ENCODE measurements at places on chromosomes 7 and 10.

DNA sequence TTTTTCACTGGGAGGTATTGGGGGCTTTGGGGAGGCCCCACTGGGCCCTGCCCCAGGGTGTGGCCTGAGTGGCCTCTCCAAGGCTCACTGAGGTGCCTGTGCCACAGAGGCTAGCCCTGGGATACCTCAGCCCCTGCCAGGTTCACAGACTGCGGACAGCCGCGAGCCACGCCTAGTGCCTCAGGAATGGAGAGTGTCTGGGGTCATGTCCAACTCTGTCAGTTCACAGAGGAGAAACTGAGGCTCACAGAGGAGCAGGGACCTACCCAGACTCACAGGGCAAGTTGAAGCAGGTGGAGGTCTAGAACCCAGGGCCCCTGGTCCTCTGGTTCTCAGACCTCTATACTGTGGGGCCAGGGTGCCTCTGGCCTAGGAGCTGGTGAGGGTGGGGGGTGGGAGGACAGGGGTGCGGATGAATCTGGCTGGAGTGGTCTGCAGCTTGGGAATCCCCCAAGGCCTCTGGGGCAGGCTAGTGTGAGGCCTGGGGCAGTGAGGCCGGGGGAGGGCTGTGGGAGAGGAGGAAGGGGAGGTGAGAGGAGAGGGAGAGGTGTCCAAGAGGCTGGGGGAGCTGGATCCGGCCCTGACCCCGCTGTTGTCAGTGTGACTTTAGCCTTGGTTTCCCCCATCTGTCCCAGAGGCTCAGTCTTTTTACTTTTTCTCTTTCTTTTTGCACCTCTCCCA lies 20.0 kb downstream of the NEURL1 start:
- DNase-seq: no peak

DNA sequence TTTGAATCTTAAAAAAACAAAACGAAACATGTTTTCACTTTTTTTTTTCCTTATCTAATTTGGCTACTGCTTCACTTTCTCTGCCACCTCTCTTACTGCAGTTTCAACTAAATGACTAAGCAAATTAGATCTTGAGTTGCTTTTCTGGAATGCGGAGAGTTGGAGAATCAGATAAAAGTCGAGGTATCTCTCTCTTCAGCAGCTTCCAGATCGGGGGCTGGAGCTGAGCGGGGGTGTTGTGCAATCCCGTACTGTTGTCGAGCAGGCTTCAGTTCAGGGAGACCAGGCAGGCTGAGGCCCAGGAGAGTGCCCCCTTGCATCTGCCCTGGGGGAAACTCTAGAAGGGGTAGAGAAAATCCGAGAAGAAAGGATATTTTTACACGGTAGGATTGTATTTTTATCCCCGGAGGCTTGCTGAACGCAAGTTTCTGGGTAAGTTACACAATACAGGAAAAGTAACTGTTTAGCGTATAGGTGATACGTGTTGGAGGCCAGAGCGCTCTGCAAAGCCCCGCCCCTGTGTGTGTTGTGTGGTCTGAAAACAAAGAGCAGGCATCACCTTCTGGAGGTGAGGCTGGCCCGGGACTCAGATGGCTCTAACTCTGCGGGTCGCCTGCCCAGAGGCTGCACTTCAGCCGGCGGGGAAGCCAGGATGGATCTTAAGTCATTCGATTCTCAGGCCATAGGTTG lies 116.6 kb downstream of the KLF6 start:
- DNase-seq: no peak

- no peak for DNase-seq
These were observed 43.0 kb upstream of the GRM3 start for GRCh38 chr7:86600506-86601290.

- DNase-seq: no peak
These were observed 9.3 kb downstream of the ZC3HAV1L start for GRCh38 chr7:139026551-139026950.

DNA sequence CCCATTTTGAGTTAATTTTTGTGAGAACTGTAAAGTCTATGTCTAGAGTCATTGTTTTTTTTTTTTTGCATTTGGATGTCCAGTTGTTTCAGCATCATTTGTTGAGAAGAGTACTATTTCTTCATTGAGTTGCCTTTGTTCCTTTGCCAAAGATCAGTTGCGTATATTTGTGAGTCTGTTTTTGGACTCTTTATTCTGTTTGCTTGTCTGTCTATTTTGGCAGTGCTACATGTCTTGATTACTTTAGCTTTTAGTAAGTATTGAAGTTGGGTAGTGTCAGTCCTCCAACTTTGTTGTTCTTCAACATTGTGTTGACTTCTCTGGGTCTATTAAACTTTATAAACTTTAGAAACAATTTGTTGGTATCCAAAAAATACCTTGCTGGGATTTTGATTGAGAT lies 31.6 kb downstream of the CCDC7 start:
- DNase-seq: no peak

GRCh38 chr7:102073931-102074880 lies 212.5 kb upstream of the SH2B2 start:
- DNase-seq: no peak

- DNase-seq: no peak
These were observed 27.2 kb downstream of the CHST15 start for GRCh38 chr10:124066126-124066700.

GRCh38 chr10:34739915-34740314 lies 75.2 kb downstream of the PARD3 start:
- DNase-seq: peak; percentile 37

GRCh38 chr7:39005461-39005860 lies 27.8 kb downstream of the POU6F2 start:
- no peak for DNase-seq

GRCh38 chr10:116905845-116906210 lies 56.5 kb downstream of the ENO4 start:
- DNase-seq: no peak

DNA sequence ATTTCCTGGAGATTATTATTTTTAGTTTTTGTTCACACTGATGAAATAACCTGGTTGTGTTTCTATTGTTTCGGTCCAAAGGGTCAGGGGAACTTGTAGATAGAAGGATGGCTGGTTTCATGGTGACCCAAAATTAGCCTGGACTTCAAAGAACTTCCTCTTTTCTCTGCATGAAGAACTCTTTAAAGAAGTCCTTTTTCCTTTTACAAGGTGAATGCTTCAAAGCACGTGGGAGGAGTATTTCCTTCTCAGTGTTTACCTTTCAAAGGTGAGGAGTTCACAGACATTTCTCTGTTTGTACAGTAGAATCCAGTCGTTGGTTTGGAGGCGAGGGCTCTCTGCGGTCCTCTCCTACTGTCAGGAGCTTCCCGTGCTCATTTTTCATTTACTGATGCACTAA lies 561.7 kb downstream of the GATA3 start:
- no peak for DNase-seq

DNA sequence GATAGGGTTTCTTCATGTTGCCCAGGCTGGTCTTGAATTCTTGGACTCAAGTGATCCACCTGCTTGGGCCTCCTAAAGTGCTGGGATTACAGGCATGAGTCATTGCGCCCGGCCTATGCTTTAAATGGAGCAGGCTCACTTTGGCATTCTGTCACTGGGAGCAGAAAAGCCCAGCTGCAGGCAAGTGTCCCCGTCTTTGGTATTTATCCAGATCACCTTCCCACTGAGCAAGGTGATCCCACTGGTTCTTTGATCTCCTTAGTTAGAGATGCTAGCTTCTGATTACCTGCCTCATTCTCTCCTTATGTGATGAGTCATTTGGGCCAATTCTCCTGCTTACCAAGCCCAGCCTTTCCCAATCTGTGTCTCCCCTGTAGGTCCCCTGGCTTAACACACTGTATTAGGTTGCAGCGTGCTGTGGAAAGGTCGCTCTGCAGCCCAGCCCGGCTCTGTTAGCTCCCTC lies 39.3 kb downstream of the SPDYE5 start:
- no peak for DNase-seq

DNA sequence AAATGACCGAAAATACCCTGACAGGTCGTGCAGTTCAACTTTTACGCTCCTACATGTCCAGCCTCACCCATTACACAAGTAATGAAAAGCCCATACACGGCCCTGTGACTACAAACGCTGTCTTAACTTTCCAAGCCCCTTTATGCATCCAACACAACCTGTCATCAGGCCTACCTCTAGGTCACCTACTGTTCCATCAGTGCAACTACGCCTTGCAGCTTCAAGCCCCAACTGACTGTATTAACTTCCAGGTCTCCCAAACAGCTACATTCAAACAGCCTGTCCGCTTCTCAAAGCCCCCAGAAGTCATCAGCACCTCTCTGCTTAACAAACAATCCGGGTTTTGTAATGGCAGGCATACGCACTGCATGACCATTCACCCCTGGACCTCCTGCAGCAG lies 19.2 kb downstream of the ZNF107 start:
- DNase-seq: no peak

DNA sequence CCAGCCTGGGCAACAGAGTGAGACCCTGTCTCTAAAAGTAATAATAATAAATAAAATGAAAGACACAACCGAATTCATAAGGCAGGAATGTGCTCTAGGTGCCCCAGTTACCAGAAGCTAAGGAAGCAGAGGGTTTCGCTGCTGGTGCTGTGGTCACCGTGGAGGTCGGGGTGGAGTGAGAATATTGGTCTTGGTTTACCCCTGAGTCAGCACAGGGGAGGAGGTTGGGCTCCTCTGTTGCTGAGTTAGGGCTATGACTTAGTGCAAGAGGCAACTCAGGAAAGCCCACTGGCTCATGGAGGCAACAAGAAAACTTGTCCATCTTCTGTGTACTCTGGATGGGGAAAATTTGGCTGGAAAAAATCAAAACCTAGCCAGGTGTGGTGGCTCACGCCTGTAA lies 117.1 kb downstream of the MYL10 start:
- DNase-seq: no peak

- no peak for DNase-seq
These were observed 106.9 kb upstream of the C7orf33 start for GRCh38 chr7:148483515-148484308.

DNA sequence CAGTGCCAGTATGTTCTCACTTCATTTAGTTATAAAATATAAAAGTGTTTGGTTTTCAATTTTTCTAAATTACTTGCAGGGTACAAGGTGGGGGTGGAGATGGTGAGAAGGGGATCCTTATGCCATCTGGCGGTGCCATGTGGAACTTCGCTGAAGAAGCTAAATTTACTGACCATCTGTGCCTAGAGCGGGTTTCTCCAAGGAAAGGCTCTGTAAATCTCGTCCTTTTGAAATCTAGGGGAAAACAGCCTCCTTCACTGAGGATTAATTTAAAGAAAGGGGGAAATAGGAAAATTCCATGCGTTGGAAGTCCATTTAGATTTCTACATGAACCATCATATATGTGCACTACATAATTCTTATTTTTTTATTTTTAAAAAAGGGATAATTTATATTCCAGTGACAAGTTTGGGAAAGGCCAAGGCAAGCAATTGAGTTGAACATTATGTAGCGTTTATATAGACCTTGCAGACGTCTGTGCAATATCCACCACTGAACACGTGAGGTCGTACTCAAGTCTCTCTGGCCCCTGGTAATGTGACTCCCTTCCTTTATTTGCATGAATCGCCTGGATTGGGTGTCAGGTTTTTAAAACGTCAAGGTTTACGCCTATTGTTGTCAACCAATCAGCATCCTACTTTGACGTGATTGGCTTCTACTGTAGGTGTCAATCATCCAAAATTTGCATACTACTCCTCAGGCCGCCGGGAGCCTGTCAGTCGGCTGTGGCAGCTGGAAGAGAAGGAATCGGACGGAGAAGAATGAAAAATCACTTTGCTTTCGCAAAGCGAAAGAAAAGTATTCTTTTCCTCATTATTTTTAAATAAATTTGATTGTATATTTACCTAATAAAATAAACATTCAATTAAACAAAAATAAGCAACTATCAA lies 297.1 kb upstream of the NFE2L3 start:
- DNase-seq: peak; percentile 91

DNA sequence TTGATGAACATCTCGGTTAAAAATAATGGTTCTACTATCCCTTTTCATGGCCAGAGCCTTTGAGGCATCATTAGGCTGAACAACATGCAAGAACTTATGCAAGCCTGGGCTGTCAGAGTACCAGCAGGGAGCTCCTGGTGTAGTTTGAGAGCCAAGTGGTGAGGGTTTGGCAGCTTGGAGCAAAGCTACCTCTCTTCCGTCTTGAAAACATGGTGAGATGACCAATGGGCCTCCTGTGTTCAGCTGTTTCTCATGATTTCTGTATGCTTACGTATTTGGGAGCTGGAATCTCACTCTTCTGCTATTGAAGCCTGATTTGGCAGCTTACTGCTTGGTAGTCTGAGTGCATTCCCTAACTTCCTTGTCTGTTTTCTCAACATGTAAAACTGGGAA lies 150.4 kb downstream of the CXCL12 start:
- no peak for DNase-seq

- DNase-seq: no peak
These were observed 268.6 kb downstream of the KLF6 start for GRCh38 chr10:3516234-3516922.

DNA sequence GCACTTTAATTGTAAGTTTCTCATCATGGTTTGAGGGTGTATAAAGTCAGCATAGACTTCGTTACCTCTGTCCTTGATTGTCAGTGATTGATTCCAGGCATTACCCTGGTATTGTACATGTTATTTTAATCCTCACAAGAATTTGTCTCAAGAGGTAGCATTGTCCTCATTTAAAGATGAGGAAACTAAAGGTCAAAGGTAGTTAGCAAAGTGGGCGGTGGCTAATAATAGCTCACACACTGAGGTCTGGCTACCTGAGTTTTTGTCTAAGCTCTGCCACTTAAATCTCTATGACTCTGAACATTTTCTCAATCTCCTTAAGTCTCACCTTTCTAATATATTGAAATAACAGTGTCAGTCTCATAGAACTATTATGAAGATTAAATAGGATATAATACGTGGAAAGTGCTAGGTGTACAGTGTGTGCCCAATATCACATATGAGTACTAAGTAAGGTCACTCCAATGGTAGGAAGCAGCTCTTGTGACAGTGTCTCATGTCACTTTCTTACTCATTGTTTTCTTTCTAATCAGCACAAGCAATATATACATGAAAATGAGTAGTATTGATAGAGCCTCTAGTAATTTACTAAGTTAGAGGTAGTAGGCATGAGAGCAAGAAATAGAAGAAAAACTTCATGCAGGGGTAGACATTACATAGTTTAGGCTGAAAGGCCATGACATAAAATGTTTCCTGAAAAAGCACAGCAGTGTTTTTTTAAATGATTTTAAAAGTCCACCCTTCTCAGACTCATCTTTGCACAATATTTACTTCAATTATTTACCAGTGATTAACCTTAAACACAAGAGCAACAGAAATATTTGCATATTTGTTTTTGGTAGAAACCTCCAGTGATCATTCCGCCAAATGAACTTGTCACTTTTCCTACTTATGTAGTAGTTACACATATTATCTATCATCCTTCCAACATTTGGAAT lies 21.0 kb downstream of the AHR start:
- no peak for DNase-seq

- no peak for DNase-seq
These were observed 80.9 kb downstream of the LRMDA start for GRCh38 chr10:75512203-75512933.

Measured in amniotic stem cell (primary cell).